ENCODE measurements at places on chromosomes 4 and X.

- DNase-seq = no peak
Observed at GRCh38 chrX:9147086-9147485, 113.2 kb upstream of the FAM9B start.

DNA sequence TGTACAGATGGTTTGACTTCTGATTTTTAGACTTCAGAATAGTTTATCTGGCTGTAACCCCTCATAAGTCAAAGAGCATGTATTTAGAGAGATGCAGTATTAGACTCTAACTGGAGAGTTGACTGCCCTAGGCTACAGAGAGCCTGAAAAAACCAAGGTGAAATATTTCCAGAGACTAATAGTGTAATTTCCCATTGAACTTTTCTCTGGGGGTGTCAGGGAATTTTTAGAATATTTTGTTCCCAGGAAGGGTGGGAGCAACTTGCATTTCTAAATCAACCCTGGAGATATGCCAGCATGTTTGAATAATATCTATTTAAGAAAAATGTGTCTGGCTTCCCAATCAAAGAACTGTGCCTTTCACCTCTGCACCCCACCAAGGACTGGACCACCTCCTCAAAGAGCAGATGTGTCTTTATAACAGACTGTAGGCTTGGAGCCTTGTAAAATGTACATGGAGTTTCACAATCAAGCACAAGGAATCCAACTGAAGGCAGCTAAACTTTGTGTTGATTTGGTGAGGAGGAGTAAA lies 2.0 kb downstream of the ANXA3 start:
- DNase-seq = no peak

GRCh38 chr4:169438057-169438480 lies 167.3 kb upstream of the SH3RF1 start:
- DNase-seq = no peak

DNA sequence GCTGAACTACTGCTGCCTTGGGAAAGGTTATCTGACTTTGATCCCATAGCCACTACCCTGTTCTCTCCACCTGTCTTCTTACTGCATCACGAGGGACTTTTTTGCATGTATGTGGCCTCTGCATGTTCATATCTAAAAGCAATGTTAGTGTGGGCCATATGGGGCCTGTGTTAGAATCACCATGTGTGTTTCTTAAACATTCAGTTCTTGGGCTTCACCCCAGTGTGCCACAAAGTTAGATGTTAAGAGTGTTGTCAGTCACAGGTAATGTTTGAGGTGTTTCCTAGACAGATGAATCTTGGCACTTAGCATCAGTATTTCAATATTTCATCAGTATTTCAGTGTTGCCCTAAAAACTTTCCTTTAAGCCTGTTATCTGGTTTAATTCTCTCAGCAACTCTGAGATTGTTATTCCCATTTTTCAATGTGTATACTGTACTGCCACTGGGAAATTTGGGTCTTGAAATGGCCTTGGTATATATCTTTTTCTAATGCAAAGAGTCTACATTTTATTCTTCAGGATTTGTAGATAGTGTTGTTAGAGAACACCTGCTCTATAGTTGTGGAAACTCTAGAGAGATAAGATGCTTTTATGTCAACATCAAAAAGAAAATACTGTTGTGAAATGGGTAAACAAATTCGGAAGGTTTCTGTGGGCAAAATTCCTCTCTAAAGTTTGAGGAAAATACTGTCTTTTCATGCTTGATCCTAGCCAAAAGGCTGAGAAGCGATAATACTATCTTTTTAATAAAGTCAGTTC lies 259.7 kb downstream of the BMPR1B start:
- no peak for DNase-seq

- no peak for DNase-seq
Observed at GRCh38 chr4:109989044-109989443, 76.4 kb downstream of the EGF start.

- no peak for DNase-seq
Observed at GRCh38 chrX:154419688-154420401, 8.5 kb downstream of the TAFAZZIN start.

- no peak for DNase-seq
Observed at GRCh38 chr4:54118850-54119589, 19.1 kb downstream of the GSX2 start.

DNA sequence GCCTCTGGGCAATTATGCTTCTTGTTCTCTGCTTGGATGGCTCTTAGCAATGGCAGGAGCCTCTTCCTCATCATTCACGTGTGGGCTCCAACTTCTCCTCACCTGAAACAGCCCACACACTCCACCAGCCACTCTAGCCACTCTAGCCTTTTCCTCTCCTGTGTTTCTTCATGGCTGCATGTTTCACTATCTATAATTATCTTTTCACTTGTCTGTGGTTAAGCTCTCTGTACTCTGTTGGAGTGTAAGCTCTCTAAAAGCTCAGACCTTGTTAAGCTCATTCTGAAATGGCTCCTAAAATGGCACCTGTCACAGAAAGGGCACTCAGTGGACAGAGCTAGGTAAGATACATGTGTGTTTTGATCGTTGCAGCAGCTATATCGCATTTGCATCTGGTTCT lies 80.0 kb downstream of the SH3KBP1 start:
- DNase-seq = no peak

GRCh38 chr4:68462691-68463090 lies 15.4 kb downstream of the TMPRSS11E start:
- DNase-seq = no peak

DNA sequence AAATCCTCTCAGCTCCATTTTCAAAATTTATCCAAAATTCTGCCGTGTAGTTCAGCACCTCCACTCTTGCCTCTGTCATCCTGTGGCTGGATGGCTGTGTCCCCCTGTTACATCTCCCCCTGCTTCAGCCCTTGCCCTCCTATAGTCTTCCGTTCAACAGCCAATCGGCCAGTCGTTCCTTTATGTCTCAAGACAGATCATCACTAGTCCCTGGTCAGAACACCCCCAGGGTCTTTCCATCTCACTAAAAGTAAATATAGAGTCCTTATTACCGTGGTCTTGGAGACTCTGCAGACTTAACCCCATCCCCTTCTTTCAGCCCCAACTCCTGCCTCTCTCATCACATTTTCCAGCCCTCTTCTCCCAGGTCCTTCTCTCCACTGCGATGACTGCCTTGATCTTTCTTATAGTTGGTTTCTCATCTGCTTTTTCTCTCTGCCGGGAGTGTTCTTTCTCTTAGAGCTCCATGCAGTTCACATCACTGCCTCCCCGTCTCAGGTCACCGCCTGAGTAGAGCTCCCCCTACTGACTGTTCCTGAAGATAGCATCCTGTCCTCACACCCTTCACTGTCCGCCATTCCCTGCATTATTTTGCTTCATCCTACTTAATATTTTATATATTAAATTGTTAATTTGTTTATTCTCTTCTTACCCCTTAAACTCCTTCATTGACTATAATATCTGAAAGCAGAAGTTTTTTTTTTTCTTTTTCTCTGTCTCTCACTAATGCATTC lies 736.9 kb upstream of the MAGEB2 start:
- no peak for DNase-seq

DNA sequence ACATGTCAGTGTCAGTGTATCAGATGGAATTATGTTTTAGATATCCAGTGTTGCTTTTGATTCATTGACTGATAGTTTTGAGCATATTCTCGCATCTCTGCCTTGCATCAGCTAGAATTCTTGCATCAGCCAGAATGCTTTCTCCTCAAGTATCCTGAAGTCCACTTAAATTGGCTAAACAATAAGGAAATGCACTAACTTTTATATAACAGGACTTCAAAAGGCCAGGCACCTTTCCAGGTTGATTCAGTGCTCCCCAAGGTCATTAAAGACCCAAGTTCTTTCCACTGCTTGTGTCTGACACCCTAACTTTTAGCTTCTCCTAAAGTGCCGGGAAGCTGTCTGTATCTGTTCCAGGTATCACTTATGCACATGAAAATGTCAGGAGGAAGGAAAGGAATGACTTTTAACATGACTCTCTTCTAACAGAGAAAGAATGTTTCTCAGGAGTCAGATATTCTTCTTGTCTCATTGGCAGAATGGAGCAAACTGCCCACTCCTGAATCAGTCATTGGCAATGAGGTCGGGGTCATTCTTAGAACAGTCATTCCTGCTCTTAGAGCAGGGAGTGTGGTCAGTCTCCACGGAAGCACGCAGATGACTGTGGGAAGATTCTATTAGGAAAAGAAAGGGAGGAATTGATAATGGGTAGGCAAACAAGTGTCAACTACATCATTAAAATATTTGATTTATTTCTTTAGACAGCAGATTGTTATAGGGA lies 92.9 kb upstream of the TLL1 start:
- DNase-seq = no peak

GRCh38 chr4:40811956-40812355 lies 62.2 kb downstream of the NSUN7 start:
- DNase-seq = no peak

DNA sequence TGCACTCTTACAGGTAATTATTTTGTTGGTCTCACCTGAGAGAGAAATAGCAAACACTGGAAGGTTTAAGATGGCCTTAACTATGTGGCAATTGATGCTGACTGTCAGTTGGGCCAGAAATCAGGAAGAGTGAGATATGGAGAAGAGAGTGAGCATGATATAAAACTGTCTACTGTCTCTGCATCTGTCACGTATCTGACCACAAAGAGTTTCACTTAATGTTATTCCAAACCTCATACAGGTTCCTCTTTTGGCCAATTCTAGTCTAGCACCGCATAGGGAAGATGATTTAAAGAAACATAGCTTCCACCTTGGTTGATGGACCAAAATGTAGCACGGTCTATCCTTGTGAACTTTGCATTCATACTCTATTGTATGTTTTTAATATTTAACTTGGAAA lies 381.0 kb upstream of the BOD1L1 start:
- DNase-seq = no peak

GRCh38 chr4:74319470-74319869 lies 11.2 kb downstream of the EPGN start:
- DNase-seq = no peak
